ENCODE measurements at places on chromosomes 7 and 10. TPM values are rescaled to one million over a fixed set of nuclear protein-coding genes. Genes with fewer than 3 reads are reported as not detected.

DNA sequence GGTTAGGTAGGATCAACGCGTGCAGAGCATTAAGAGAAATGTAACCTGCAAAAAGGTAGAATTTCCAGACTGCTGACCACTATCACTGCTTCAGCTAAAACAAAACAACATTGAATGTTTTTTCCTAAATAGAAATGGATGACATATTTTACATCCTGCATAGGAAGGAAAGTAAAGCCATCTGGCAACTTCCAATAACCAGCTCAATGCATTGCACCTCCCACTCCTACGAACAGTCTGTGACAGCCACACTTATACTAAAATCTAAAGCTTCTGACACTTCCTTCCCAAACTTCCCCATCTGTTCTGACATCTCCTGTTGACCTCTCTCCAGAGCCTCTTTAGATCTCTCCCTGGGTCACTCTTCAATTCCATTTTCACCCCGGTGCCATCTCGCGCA, 47.1 kb downstream of the NRCAM start:
- no peak for DNase-seq

DNA sequence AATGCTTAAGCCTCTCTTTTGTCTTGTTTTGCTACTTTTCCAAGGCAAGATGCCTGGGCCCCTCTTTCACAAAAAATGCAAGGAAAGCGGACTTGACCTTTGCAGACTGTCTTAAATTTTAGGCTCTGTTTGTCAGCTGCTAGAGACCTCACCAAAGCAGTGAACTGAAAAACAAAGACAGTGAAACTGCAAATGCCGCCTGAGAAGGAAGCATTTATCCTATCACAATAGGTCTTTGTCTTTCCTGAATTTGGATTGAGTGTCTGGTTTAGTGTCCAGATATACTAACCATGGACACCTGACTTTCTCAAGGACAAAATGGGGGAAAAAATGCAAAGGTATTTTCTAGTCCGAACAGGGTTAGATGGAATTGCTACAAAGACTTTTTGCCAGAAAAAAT, 256.9 kb downstream of the INHBA start:
- DNase-seq: no peak

GRCh38 chr10:117476716-117477115, 65.8 kb upstream of the EMX2 start:
- no peak for DNase-seq

DNA sequence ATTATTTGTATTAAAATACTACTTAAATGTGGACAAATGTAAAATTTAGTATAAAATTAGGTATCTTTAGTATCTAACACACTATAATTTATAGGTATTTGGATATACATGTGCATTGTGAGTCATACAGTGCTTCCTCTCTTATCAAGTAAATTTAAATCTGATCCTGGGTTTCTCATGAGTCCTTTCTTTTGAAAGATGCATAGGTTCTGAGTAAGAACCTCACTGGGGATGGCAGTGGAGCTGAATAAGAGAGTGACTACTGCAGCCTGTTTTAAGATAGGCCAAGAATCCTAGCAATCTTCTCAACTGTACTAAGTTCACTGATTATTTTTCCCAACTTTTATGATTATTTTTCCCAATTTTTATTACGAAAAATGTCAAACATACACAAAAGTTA, 16.2 kb downstream of the CEP55 start:
- no peak for DNase-seq

- peak; percentile 74 for DNase-seq
Measured at GRCh38 chr7:81155654-81156373, 237.0 kb upstream of the SEMA3C start.

- DNase-seq: no peak
Measured at GRCh38 chr10:7192831-7193361, 217.9 kb downstream of the SFMBT2 start.

GRCh38 chr10:132724446-132724845, 61.5 kb downstream of the NKX6-2 start:
- no peak for DNase-seq

- no peak for DNase-seq
Measured at GRCh38 chr7:43479042-43479441, 103.9 kb upstream of the STK17A start.

GRCh38 chr7:39613577-39613976, 9.8 kb upstream of the RALA start:
- no peak for DNase-seq

DNA sequence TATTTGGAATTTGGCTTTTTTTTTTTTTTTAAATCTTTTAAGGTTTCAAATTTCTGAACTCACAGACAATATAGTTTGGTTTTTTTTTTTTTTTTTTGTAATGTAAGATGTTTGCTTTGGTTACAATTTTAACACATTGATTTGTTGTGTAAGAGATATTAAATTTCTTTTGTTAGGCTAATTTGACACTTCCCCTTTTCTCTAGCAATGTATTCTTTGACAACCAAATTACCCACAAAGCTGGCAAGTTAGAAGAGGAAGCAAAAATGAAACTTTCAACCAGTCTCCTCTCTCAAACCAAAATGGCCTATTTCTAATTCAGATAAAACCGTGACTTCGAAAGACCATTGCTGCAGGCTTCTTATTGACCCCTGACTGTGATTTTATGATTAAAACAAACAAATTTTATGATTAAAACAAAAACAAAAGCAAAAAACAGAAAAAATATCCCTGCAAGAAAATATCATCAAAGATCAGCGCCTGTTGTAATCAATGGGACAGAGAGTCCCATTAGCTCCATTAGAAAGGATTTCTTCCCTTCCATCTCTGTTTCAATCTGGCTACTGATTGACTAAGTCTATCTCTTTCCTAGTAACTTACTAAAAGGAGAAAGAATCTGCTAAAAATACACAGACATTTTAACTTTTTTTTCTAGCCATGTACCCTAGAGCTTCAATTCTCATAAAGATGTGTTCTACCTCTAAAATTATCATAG, 489.2 kb downstream of the MDFIC start:
- peak; percentile 1 for DNase-seq

DNA sequence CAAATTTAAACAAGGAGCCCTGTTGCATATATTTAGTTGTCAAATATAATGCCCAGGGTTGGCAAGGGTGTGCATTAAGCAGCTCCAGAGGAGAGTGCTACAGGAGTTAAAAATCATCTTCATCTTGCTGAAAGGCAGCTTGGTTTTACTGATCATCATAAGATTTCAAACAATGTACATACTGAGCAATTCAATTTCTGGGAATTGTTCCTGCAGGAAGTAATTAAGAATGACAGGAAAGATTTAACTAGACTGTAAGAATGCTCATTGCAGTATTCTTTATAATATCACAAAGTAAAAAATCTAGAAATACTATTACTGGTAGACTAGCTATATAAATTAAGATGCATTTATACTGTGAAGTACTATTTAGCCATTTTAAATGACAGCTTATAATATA, 153.6 kb downstream of the DYNC1I1 start:
- no peak for DNase-seq

DNA sequence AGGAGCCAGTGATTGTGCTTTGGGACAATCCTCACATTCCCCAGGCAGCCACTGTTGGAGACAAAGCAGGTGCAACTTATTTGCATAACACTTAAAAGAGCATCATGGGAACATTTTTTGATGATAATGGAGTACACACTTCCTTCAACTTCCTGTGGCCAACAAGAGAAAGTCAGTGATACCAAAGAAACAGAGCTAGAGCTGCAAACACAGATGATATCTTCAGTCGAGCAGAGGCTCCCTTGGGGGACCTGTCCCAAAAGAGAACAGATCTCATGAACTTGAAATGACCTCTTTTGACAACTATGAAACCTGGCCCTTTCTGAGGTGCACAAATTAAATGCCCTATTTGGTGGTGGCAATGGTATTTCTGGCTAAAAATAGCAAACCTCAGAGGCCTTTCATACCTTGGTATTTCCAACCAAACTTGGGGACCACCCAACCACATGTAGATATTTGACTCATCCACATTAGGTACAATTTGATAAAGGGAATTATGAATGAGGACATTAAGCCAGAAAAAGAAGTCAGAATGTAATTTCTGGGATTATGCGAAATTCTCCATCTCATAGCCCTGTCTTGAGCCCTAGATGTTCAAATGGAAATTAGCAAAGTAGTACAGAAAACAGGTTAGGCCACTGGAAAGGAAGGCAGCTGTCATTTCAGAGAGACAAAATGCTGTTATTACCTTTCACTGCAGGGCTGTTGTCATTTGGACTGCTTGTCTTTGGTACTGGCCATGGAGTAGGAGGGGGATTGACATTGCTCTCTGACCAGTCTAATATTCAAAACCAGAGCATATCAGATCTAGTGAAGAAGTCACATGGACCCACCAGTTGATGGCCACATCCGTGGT, 146.2 kb downstream of the ICA1 start:
- DNase-seq: no peak

- no peak for DNase-seq
Measured at GRCh38 chr7:7210475-7211237, 28.3 kb downstream of the C1GALT1 start.

DNA sequence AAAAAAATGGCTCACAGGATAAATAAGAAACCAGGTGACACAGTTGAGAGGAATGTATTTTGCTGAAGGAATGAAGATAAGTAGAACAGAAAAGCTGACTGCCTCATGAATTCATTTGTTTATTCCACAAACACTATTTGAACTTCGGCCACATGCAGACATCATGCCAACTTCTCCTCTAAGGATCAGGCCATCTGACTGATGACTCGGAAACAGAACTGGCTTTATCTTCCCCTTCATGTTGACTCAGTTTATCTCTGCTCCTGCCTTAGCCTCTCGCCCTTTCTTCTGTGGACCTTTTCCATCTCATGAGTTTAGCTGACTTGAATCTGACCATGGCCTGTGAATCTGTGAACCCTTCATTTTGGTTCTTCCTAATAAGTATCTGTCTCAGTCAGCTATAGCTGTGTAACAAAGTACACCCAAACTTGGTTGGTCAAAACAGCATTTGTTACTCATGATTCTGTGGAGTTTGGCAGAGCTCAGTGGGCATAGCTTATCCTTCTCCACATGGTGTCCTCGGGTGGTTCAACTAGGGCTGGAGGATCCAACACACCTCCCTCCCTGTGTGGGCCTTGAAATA, 44.0 kb upstream of the GRID1 start:
- no peak for DNase-seq

- DNase-seq: no peak
Measured at GRCh38 chr10:78875331-78875877, 193.4 kb upstream of the ZMIZ1 start.

DNA sequence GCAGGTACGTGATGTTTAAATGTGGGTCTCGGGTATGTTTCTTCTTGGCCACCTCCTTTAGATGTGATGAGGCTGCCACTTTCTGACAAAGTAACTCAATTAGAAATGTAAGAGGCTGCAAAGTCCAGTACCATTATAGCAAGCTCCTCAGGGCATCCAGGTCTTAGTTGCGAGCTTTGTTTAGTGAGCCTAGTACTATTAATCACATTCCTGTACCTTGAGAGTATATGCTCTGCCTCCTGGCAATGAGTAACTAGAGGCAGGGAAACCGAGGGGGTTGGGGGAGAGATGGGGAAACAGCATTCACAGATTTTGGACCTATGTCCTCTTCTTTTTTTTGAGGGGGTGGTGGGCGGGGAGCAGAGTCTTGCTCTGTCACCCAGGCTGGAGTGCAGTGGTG, 131.8 kb downstream of the GFRA1 start:
- DNase-seq: peak; percentile 22

Gene FAM185A
- 6.5 TPM for polyA plus RNA-seq

Gene AKR1B15
- polyA plus RNA-seq: not detected

Gene ETV1
- polyA plus RNA-seq: 2.0 TPM

Gene FAM171A1
- polyA plus RNA-seq: 30.4 TPM

Gene NXPH1
- not detected for polyA plus RNA-seq

Gene AKR1D1
- polyA plus RNA-seq: not detected

Gene DNA2
- polyA plus RNA-seq: 2.2 TPM

Gene GRID1
- polyA plus RNA-seq: 0.37 TPM

Gene MICU1
- 89.9 TPM for polyA plus RNA-seq

Gene VPS26A
- polyA plus RNA-seq: 38.9 TPM

Gene ABI1
- 25.7 TPM for polyA plus RNA-seq

Gene FAM20C
- polyA plus RNA-seq: 114 TPM

Data from kidney (tissue), 22 donors.